ENCODE measurements at places on chromosomes 1 and 21. TPM values are rescaled to one million over a fixed set of nuclear protein-coding genes. Genes with fewer than 3 reads are reported as not detected.

DNA sequence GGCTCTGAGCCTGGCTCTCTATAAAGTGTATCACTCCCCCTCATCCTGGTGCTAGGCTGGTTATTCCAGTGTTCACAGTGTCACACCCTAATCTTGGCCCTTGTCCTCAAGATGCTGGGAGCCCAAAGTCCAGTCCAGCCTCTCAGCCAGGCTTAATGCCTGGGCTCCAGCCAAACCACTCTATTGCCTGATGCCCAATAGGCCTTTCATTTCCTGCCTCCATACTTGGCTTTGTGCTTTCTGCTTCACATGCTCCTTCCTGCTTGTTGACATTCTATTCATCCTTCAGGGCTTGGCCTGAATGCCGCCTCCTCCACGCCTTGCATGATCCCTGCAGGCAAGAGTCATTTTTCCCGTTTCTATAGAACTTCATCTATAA lies 1.7 kb downstream of the KLHDC8A start:
- no peak for DNase-seq

The RHD gene
- total RNA-seq, result not detected

DNA sequence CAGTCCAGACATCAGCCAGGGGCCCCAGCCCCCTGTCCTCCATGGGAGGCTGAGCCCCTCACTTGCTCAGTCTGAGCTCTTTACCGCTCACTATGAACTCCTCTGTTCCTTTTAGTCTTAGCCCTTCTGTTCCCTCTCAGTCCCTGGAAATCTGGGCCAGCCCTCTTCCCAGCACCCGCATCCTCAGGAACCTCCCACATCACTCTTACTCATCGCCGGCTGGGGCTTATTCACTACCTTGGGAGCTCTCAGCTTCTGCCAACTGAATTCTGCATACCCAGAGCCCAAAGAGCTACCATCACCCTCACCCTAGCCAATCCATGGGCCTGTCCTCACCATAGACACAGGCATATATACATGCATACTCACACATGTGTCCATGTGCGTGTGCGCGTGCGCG lies 11.5 kb downstream of the KNCN start:
- DNase-seq, result peak; percentile 49

The UBE2U gene
- 0.95 TPM for total RNA-seq

DNA sequence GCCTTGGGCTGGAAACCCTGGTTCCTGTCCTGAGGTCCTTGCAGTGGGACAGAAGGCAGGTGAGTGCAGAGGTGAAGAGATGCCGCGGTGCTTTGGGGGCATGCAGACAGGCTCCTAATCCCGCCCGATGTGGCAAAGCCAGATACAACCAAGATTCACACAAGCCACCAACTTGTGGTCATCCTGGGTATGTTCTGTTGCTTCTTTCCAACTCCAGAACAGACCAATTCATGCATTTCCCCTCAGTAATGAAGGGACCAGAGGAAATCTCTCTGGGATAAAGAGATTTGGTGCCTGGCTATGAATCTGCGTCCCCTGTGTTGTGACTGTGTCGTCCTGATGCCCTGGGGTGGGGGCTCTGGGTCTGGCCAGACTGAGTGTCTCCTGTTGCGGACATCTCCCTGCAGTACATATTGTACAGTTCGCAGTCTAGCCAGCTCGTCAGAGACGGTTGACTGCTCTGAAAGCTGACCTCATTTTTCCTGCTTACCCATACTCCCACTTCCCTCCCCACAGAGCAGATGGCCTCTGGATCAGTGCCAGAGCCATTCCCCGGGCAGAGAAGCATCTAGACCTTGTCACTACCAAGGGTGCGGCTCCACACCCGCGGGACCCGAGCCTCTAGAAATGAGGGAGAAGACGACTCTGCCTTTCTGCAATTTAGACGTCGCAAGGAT lies 216.3 kb downstream of the KIF26B start:
- no peak for DNase-seq

DNA sequence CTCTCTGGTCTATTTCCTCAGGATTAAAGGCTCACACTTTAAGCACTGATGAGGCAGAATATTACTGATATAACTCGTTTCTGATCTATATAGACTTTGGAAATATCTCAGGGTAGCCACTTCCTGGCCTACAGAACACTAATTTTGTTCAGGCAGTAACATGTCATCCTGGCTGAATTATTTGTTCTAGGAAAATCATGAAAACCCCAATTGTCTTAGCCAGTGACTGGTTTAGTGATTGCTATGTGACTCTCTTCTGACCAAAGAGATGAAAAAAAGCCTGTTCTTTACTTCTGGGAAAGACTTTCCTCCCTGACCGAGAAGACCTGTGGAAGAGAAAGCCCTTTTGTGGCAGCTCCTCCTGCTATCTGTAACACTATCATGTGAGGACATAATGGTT lies 453.7 kb downstream of the SETD4 start:
- no peak for DNase-seq

DNA sequence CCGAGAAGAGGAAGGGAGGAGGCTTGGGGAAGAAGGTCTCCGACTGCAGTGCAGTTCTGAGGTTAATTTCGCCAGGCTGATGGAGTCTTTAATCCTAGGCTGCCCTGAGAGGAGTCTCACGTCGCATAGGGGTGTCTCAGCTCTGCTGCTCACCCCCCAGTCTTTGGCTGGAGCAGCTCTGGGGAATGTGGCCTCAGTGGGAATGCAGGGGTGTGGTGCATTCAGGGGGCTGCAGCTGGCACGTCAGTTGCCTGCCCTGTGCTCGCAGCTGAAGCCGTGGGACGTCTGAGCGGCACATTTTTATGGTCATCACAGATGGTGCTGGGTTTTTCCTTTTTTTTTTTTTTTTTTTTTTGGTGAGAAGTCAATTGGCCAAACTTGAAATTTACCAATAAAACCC lies 38.2 kb downstream of the ACTN2 start:
- no peak for DNase-seq

GRCh38 chr1:192603218-192603787 lies 27.7 kb downstream of the RGS1 start:
- DNase-seq, result no peak

DNA sequence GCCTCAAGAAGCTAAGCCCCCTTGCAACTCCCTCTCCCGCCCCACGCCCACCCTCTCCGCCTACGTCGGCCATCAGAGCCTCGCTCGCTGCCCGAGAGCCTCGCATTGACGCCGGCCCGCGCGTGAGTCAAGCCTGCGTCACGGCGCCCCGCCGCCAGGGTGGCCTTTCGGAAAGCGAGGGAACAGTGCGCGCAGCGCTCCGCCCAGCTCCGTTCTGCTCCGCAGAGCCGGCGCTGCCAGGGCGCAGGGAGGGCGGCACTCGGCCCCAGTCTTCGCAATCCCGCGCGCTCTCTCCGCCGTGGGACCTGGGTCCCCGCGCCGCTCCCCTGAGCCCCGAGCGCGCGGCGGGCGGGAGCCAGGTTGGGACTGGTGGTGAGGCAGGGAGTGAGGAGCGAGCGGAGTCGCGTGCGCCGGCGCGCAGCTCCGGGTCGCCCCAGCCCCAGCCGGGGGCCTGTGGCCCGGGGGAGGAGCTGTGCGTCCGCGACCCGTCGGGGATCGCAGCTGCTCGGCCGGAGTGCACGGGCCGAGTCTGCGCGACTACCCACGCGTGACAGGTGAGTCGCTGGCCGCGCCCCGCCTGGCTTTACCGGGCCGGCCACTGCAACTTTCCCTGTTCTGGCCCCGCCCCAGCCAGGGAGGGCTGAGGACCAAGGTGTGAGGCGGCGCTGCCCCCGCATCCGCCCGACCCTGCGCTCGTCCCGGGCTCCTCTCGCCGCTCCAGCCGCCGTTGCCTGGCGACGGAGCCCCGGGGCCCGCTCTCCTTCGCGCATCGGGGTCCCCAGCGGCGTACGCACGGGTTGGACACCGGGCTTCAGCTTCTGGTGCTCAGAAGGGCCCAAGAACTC lies at the start of gene SLC6A17:
TSS of gene SLC6A17 (plus strand) at position 165 of the 845 bp plus-strand sequence. CDS start 16,436 bp downstream, outside the sequence.
- DNase-seq, result no peak

The CD5L gene
- total RNA-seq, result 2.5 TPM

DNA sequence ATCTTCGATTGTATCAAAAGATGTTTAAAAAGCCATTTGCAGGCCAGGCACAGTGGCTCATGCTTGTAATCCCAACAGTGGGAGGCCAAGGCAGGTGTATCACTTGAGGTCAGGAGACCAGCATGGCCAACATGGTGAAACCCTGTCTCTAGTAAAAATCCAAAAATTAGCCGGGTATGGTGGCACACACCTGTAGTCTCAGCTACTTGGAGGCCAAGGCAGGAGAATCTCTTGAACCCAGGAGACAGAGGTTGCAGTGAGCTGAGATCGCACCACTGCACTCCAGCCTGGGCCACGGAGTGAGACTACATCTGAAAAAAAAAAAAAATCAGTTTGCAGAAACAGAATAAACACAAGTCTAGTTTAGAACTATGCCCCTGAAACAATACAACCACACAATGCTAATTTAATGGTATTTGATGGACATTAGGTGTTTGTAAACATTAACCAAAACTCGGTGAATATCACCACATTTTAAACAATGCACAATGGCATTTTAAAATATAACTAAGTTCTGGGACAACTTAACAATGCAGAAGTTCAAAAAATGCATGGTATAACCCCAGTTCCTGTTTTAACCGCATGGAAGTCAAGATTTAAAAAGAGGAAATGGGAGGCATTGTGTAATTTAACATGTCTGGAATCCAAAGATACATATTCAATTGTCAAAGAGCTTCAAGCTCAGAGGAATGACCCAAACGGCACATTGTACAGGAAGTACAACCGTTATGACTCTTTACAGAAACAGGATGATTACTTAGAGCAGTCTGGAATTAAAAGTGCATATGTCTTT lies 7.1 kb upstream of the PTTG1IP start:
- no peak for DNase-seq

The THEM5 gene
- total RNA-seq, result not detected

- no peak for DNase-seq
Observed at GRCh38 chr1:22722901-22723550, 12.4 kb downstream of the EPHB2 start.

The NCF2 gene
- 6.7 TPM for total RNA-seq

DNA sequence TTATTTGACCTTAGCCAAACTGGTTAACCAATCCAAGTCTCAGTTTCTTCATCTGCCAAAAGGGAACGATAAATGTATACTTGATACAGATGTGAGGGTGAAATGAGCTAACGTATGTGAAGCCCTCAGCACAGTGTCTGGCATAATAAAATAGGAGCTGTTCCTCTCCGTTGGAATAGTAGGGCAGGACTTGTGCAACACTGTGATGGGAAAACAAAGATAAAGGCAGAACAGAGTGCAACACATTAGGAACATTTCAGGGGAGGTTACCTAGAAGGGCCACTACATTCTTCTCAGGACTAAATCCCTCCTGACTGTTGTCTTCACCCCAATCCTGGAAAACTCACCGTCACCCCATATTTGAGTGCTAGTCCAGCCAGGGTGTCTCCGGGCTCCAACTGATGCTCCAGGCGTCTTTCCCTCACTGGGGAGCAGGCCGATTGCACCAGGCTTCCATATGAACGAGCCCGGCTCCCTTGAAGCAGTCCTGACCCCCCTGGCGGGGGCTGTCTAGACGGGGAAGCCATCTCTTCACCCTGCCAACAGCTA lies 896 bp downstream of the LYSMD1 start:
- DNase-seq, result peak; percentile 71

- DNase-seq, result no peak
Observed at GRCh38 chr1:159005676-159006075, 4.0 kb upstream of the IFI16 start.

The CD1B gene
- total RNA-seq, result not detected

GRCh38 chr1:18769140-18769539 lies 90.3 kb downstream of the TAS1R2 start:
- DNase-seq, result no peak

GRCh38 chr1:26237230-26237966 lies 3.4 kb downstream of the CEP85 start:
- DNase-seq, result no peak

The SAMSN1 gene
- total RNA-seq, result 2.4 TPM

- DNase-seq, result no peak
Observed at GRCh38 chr1:95437011-95437410, 203.0 kb downstream of the RWDD3 start.

DNA sequence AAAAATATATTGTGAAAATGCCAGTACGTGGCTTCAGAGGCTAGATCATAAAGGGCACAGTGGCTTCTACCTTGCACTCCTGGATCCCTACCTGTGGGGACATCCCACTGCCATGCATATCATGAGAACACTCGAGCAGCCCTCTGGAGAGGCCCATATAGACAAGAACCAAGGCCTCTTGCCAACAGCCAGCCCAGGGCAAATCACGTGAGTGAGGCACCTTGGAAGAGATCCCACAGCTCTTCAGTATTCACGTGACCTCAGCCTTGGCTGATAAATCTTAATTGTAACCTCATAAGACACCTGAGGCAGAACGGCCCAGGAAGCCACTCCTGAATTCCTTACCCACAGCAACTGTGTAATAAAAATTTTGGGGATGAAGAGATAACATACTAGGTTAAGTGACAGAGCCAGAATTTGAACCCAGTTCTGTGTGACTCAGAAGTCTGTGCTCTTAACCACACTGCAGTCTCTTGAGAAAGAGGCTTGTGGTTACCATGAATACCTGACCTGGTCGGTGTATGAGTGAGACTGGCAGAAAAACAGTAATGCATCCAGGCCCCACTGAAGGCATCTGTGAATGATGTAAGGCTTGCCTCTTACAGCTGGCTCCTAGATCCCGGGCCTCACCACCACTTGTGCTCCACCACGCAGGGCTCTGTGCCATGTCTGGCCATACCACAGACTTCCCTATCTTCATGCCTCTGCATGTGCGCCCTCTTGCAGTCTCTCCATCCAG lies 6.9 kb upstream of the A3GALT2 start:
- no peak for DNase-seq

DNA sequence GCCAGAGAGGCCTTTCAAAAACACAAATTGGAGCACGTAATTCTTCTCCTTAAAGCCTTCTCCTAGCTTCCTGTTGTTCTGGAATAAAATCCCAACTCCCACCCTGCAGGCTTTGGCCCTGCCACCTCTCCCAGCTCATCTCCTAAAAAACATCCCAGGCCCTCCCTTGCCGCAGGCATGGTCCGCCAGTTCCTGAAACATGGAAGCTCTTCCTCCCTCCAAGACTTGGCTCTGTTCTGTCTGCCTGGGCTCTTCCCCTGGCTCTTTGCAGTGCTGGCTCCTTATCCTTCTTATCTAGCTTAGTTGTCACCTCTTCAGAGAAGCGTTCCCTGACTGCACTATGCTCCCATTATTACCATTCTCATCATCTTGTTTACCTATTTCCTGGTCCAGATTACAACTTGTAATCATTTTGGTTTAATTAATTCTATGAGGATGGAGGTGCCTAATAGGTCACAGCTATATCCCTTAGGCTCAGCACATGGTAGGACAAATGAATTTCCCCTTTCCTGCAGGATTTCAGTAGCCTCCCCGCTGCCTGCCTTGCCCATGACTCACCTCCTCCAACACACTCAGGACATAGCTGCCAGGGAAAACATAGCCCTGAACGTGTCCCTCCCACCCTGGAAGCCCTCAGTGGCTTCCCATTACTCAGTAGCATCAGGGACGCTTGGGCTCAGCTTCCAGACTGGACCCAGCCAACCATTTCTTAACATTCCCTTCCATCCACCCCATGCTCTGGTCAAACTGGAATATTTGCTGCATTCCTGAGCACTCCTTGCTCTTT lies 15.7 kb upstream of the IGSF21 start:
- DNase-seq, result no peak

The GJB5 gene
- not detected for total RNA-seq

DNA sequence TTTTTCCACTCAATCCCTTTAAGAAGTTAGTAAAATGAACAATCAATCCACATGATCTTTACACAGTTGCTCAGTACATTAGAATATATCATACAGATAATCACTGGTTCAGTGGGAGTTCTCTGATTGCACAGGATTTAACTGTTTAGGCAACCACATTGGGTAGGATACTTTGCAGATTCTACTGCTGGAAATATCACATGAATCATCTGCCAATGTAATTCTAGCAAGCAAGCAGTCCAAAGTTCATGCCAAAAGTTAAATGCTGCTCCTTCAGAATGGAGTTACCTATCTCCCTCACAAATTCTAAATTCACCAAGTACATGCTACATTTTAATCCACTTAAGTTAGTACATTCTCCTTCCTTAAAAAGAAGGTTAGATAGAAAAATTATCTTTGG lies 52.4 kb downstream of the NEGR1 start:
- DNase-seq, result no peak
